Stimulated activated CD8-positive, alpha-beta memory T cell treated with anti-CD3 and anti-CD28 coated beads, Interleukin-4, amount 100 ng/mL, for 1 hour (primary cell): ENCODE measurements at places on chromosomes 7 and 10.

GRCh38 chr10:45440511-45441062 is 66.6 kb downstream of the ALOX5 start:
- no peak for DNase-seq

DNA sequence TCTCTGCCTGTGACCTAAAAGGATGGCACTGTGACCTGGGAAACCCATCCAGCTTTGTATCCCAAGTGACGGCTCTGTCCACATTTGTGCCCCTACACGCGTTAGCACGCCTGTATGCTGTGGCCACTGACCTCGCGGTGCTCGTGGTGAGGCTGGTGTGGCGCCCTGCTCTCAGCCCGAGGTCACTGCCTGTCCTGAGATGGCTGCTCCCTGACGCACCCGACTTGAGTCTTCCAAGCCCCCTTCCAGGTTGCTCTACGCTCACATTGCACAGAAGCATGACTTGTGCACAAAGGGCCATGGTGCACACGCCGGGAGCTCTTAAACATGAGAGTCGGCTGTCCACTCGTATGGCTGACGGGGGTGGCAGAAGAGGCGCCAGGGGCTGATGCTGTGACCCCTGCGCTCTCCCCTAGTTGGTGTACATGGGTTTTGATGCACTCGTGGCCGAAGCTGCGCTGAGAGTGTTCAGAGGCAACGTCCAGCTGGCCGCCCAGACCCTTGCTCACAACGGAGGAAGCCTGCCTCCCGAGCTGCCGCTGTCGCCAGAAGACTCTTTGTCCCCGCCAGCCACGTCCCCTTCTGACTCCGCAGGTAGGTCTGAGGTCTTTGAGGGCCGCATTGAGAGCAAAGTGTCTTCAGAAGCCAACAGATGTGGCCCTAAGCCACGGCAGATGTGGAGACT is 33.5 kb downstream of the WDR86 start:
- no peak for DNase-seq

GRCh38 chr10:124704428-124705380 is 39.5 kb downstream of the FAM53B start:
- DNase-seq, result no peak

GRCh38 chr7:18495412-18496340 is at the start of gene HDAC9:
Gene HDAC9 (plus strand): TSS chr7:18495749. CDS start chr7:18496303, 554 bp downstream.
- DNase-seq, result no peak

- DNase-seq, result no peak
Measured at GRCh38 chr10:119919271-119919670, 26.7 kb downstream of the SEC23IP start.

GRCh38 chr7:100367251-100367620 is 6.1 kb upstream of the PILRA start:
- no peak for DNase-seq

GRCh38 chr7:131608116-131608500 is 51.7 kb upstream of the PODXL start:
- no peak for DNase-seq

DNA sequence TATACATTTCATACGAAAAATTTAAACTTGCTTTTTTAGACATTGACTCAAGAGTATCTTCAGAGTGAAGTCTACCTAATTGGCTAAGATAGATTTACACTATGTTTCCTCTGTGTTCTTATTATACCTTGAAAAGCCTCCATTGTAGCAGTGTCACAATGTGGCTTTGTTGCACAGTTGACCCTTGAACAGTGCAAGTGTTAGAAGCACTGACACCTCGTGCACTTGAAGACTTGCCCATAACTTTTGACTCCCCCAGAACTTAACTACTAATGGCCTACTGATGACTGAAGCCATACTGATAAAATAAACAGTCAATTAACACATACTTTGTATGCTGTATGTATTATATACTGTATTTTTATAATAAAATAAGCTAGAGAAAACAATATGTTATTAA is 84.3 kb downstream of the CPED1 start:
- no peak for DNase-seq

DNA sequence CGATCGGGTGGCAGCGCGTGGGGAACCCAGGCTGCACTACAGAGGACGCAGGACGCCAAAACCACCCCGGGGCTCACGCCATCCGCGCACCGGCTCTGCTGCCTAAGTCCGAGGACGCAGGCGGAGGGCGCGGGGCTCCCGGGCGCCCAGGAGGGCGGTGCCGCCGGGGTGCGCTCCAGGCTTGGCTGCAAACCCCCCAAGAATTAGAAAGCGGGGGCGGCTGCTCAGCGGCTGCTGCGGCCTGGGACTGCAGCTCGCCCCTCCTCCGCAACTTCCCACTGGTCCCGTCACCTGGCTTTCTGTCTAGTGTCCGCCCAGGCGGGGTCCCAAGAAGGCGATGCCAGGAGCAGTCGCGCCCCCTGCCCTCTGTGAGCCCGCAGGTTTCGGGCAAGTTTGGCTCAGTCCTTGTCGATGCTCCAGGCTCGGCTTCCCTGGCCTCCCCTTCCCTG is 1.7 kb upstream of the POU6F2 start:
- DNase-seq, result no peak

DNA sequence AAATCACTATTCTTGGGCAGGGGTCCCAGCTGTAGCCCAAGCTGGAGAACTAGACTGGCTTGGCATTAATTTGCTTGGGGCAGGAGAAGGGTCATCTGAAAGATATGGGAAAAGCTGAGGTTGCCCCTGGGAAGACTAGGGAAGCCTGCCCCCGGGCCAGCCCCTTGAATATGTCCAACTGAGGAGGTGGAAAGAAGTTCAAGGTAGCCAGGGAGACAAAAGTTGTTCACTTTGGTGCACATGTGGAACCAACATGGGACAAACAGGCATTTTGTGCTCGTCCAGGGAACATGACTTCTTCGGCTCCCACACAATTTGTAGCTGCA is 1.4 kb upstream of the LRRC61 start:
- DNase-seq, result no peak

GRCh38 chr7:158351051-158351450 is 236.6 kb downstream of the PTPRN2 start:
- no peak for DNase-seq

DNA sequence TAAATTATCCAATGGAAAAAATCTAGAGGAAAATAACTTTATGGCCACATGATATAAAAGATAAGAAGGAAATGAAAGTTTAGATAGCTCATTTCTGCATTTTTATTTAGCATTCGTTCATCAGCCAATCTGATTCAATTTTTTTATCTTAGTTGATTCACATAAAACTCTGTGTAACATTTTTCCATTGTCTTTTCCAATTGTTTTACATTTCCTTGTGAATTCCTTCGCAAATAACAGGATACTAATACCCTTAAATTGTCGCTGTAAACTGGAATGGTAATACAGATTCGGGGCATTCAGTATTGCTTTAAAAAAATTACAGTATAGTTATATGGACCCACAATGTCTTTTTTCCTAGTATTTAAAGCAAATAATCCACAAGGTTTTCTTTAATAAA is 136.4 kb downstream of the CUBN start:
- DNase-seq, result no peak

GRCh38 chr7:135206941-135207391 is 4.4 kb downstream of the WDR91 start:
- no peak for DNase-seq

- DNase-seq, result peak; percentile 56
Measured at GRCh38 chr10:119306514-119306951, 99.2 kb downstream of the GRK5 start.

DNA sequence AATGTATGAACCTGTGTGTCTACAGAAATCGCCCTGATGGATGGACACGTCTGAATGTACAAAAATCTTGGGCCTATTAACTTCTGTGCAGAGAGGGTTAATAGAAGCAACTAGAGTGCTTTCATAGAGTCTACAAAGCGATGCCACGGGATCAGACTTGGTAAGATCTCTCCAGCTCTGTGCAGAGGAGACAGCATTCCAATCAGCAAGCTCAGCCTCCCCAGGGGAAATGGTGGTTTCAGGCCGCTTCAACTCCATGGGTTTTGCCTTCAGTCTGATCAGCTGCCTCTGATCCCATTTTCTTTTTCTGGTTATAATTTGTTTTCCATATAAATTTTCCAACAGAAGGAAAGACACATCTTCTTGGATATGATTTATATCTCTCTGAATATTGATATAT is 35.1 kb upstream of the COBL start:
- no peak for DNase-seq

DNA sequence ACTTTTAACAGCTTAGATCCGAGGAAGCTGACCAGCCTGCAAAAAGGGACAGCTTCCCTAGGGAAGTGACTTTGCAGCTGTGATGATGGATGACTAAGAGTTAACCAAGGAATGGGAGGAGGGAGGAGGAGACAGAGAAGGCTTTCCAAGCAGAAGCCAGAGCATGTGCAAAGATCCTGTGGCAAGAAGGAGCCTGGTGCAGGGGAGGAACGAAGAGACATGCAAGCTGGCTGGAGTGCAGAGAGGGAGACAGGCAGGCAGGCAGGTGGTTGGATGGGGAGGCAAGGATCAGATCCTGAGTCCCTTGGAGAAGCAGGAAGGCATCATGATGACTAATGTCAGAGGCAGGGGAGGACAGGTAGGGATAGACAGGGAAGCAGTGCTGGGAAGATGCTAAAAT is 148.8 kb downstream of the PFKFB3 start:
- DNase-seq, result no peak

GRCh38 chr10:97331153-97331703 is 3.3 kb downstream of the FRAT2 start:
- DNase-seq, result no peak

DNA sequence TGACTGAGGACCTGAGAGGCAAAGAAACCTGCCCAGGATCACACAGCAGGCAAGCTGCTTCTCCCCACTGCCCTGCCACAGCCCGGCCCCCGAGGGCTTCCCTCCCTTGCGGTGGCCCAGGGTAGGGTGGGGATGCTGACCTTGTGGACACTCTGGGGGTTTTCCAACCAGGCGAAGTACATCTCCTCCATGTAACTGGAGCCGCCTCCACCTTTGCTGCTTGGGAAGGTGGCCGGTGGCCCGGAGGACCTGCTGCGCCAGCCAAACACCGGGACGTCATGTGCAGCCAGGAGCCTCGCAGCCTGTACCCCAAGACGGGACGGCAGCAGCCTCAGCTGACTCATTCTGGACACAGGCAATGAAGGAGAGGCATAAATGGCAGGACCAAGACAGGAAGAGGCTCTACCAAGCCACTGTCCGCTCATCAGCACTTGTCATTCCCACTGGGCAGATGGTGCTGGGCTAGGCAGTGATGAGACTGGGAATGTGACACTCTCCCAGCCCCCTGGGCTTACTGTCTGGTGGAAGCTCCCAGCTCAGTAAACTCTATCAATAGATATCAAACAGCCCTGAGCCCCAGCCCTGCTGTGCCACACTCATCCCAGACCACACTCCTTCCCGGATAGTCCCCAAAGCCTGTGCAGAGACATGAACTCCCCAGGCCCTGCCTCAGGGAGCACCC is 3.7 kb downstream of the OGDHL start:
- no peak for DNase-seq

GRCh38 chr10:122287570-122287969 is 16.5 kb downstream of the BTBD16 start:
- no peak for DNase-seq

GRCh38 chr7:16066805-16067459 is 354.4 kb downstream of the CRPPA start:
- DNase-seq, result no peak

DNA sequence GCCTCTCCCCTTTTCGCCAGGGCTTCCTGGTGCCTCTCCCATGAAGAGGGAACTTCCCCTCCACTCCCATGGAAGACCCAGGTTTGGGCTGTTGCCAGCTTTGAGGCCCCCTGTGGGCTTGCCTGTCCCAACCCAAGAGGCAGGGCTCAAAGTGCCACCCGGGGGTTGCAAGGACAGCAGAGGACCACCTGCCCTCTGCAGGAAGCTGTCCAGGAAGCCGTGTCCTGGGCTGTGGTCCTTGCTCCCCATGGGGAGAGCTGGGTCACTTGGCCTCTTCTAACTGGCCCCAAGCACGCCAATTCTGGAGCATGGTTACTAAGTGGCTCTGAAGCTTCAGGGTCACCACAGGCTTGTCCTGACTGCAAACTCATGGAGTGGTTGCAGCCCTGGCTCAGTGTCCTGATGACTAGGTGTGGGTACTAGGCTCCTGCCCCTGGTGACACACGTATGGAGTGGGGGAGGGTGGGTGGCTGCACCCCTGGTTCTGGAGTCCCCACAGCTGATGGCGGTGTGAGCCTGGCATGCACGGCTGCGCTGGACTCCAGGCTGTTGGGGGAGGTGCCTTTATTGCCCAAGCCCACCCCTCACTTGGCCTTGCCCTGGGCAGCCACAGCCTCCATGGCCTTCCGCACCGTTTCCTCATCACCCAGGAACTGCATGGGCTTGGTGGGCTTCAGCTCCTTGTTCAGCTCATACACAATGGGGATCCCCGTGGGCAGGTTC is 3.0 kb downstream of the PGAM2 start:
- no peak for DNase-seq

DNA sequence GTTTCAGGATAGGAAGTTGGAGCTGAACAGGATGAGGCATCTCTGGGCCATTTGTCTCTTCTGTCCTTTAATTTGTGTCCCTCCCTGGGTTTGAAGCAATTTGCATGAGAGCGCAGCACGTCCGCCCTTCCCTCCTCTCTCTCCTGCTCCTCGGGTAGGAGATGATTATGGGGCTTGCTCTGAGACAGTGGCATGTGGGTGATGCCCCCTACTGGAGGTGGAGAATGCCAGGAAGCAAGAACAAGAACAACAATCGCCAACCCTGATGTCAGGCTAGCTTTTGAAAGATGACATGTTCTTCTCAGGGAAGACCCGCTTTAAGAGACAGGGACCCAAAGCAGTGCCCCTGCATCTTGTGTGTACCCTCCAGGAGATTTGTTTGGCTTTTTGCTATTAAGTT is 63.9 kb upstream of the LOXL4 start:
- no peak for DNase-seq

DNA sequence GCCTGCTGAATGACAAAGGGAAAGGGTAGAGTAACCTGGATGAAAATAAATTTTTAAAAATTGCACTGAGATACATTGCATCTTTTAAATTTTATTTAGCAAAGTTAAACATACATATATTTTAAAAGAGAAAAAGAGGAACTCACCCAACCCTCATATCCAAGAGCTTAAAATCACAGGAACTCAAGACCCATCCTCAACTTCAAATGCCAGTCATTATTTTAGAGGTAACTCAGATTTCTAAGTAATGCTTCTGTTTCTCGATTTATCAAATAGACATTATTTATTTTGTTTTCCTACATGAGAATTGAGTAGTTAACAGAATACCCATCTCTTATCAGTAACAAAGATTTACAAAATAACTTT is 32.4 kb upstream of the KMT2E start:
- DNase-seq, result no peak

GRCh38 chr7:150337179-150337578 is 4.2 kb downstream of the RARRES2 start:
- no peak for DNase-seq

DNA sequence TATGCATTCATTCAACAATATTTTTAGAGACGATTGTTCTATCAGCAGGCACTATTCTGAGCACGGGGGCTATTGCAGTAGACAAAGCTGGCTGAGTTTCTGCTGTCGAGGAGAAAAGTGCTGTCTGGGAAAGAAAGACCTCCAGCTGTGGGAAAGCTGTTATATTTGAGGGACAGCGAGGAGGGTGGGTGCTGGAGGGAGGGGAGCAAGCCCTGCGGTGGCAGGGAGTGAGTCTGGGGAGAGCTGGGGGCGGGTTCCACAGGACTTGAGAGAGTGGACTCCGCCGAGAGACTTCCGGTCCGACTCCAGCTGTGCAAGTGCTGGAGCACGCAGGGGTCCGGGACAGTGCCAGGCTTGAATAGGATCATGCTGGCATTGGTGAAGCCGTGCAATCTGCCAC is 602.1 kb upstream of the FOXK1 start:
- no peak for DNase-seq
